ENCODE measurements at places on chromosomes 13 and 19.

GRCh38 chr13:112803422-112803821, 113.6 kb downstream of the ATP11A start:
- DNase-seq: no peak

- no peak for DNase-seq
These were observed 165.5 kb upstream of the KLF12 start for GRCh38 chr13:74299721-74300120.

- DNase-seq: no peak
These were observed 11.5 kb upstream of the ZNF814 start for GRCh38 chr19:57900311-57900710.

DNA sequence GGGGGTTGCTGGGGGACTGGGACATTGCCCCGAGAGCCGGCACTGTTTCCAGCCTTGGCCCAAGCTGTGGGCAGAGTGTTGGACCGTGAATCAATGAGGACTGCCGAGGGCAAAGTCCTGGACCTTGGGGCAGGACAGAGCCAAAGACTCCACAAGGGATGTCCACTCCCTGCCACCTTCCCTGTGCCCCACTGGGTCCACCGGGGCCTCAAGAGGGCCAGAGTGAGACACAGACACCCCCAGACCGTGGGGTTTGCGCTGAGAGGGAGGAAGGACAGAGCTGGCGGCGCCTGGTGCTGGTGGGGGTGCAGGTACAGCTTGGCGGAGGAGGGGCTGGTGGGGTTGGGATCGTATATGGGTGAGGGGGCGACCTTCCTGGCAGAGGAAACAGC, 11.8 kb downstream of the MAST3 start:
- DNase-seq: no peak

DNA sequence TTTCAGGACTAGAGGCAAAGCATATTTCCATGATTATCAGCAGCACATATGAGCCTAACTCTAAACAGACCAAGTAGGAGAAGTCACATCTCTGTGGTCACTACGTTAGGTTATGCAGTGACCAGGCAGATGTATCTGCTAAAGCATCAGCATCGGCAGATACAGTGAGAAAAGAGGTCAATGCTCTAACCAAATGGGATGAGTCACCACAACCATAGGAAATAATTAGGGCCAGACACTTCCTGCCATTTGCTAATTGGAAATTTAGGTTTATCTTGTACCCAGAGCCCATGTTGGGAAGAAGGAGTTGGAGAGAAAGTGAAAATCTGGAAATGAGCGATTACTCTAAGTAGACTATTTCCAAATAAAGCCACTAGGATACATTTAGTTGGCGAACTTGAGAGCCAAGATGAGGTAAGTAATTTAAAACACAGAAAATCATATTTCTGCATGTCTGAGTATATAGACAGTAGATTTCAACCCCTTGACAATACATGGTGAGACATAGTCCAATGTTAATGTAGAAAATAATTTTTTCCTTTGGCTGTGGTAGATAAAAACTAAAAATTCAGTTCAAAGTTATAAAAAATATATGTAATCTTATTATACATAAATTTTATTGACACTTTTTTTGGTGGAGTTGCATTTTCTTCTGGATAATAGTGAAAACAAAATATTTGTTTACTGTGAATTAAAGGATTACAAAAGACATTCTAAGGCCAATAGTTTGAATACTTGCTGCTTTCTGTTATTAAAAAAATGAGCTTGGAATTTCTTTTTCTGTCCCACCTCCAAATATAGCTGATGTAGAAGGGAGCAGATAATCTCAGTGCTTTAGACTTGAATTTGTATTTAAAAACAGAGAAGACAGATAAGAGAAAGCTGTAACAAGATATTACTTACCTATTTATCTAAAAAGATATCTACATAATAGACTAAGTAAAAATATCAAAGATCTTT, 104.4 kb upstream of the CSNK1A1L start:
- no peak for DNase-seq

GRCh38 chr13:37929308-37929707, 59.7 kb upstream of the TRPC4 start:
- DNase-seq: no peak
